ENCODE measurements at places on chromosomes 12 and 14. TPM values are rescaled to one million over a fixed set of nuclear protein-coding genes. Genes with fewer than 3 reads are reported as not detected.
A peak's percentile ranks its signal among the peaks of the same experiment; 100 is the strongest.

- peaks cover 25% of the 10 kb centered on the region for H3K4me1 ChIP-seq
- H3K27ac ChIP-seq, result peak overlapping the region; percentile 49
- no peak overlapping the region for H3K4me3 ChIP-seq
- H3K27me3 ChIP-seq, result no peaks in the 10 kb centered on the region
- no peak for DNase-seq
Measured at GRCh38 chr14:105015242-105015641, 5.6 kb downstream of the CDCA4 start.

DNA sequence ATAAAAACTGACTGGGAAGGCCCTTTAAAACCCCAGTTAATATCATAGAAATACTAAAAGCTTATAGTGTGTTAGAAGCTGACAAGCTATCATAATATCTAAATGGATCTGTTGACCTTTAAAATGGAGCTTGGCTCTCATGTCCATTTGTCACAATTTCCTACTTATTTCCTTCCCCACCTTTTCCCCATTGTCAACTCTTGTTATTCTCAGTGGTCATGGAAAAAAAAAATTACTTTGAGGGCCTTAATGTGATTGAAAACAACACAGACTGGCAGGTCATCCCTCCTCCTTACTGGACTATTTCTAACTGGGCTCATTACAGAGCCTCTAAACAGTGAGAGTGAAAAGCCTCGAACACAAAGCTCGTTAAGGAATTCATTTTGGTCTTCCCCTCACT is 13.7 kb upstream of the WNK1 start:
- H3K27me3 ChIP-seq, result peaks cover 12% of the 10 kb centered on the region
- no peak for DNase-seq
- H3K36me3 ChIP-seq, result no peaks in the 10 kb centered on the region
- H3K4me1 ChIP-seq, result no peaks in the 10 kb centered on the region

DNA sequence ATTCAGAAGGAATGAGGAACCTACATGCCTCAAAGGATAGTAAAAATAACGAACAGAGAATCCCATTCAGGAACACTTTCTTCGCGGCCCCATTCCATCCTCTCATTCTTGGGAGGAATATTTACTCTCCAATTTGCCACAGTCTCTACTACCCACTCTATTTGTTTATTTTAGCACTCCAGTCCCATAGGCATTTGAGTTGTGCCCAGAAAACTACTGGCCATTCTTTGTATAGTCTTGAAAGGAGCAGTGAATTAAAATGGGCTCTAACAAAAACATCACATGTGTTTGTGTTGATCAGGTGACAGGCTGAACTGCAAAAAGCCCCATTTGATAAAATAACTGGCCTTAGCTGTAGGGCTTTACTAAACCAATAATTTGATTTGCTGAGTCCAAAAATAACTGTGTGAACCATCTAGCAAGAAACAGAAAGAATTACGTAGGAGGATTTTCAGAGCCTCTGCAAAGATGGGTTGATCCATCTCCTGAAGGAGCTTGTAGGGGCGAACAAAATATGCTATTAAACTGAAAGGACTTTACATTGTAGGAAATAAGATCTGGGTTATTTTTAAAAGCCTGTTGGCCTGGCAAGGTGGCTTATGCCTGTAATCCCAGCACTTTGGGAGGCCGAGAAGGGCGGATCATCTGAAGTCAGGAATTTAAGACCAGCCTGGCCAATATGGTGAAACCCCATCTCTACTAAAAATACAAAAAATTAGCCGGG is 142.3 kb upstream of the CPNE8 start:
- no peaks in the 10 kb centered on the region for H3K36me3 ChIP-seq
- no peak overlapping the region for H3K4me3 ChIP-seq
- no peaks in the 10 kb centered on the region for H3K27me3 ChIP-seq
- peaks cover 9% of the 10 kb centered on the region for H3K4me1 ChIP-seq
- no peak overlapping the region for H3K27ac ChIP-seq

DNA sequence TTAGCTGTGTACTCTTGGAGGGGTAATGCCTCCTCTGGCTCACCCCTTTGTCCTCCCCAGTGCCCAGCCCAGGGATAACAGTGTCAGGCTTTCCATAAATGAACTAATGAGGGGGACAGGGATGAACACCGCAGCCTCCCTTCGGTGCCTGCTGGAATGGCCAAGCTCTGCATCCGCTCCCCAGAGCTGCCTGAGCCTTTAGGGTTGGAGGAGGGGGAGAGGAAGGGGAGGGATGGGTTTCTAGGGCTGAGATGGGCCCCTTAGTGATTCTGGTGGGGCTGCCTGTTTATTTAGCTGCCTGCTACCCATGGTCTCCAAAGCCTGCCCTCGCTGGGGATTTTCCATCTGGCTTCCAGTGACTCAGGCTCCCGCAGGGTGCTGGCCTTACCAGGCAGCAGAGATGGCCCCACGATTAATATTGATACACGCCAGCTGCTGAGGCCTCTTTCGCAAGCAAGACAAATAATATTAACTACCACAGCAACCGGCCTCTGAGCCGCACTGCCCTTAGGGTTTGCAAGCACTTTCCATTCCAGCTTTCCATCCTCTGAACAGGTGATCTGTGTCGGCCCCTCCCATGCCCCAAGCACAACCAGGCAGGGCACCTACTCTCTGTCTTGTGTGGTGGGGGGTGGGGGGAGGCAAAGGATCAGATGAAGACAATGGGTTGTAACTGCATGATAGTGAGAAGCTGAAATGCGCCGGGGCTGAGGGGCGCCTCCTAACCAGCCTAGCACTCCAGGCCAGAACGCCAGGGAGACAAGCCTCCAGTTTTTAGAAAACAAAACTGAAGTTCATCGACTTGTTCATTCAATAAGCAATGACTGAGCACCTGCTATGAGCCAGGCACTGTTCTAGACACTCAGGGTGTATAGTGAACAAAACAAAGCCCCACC is 56.7 kb downstream of the C14orf132 start:
- H3K36me3 ChIP-seq, result no peaks in the 10 kb centered on the region
- H3K4me1 ChIP-seq, result peaks cover 25% of the 10 kb centered on the region

- H3K27me3 ChIP-seq, result no peaks in the 10 kb centered on the region
- no peak overlapping the region for H3K4me3 ChIP-seq
- H3K36me3 ChIP-seq, result peaks cover 5% of the 10 kb centered on the region
- no peaks in the 10 kb centered on the region for H3K4me1 ChIP-seq
Measured at GRCh38 chr14:83940253-83940652, 1589.7 kb upstream of the FLRT2 start.

GRCh38 chr12:64551676-64552075 is 58.6 kb upstream of the RASSF3 start:
- no peak overlapping the region for H3K4me3 ChIP-seq
- no peak overlapping the region for H3K27ac ChIP-seq
- peaks cover 7% of the 10 kb centered on the region for H3K4me1 ChIP-seq
- no peaks in the 10 kb centered on the region for H3K27me3 ChIP-seq
- no peak for DNase-seq
- no peaks in the 10 kb centered on the region for H3K36me3 ChIP-seq

DNA sequence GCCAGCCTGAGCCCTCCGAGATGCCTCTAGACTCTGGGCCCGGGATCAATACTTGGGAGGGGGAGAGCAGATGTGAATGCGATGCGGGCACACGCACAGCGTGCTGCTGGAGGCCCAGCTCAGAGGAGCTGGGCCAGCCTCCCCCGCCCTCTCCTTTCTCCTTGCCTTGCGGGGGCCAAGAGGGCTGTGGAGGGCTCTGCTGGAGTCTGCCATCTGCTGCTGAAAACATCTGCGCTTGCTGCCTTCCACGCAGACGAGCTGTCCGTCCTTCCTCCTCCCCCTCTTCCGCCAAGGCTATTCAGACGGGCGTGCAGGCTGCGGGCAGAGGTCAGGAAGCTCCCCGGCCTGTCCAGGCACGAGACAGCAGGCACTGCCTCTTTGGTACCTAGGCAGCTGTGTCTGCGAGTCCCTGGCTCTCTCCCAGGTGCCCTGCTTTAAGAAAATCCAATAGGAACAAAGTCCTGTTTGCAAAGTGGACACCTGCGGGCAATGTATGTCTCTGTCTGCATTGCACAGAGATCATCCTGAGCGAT is 75.2 kb downstream of the SPRING1 start:
- H3K27me3 ChIP-seq, result peaks cover 12% of the 10 kb centered on the region
- H3K36me3 ChIP-seq, result no peaks in the 10 kb centered on the region
- DNase-seq, result peak; percentile 43
- peak overlapping the region; percentile 58 for H3K4me3 ChIP-seq

DNA sequence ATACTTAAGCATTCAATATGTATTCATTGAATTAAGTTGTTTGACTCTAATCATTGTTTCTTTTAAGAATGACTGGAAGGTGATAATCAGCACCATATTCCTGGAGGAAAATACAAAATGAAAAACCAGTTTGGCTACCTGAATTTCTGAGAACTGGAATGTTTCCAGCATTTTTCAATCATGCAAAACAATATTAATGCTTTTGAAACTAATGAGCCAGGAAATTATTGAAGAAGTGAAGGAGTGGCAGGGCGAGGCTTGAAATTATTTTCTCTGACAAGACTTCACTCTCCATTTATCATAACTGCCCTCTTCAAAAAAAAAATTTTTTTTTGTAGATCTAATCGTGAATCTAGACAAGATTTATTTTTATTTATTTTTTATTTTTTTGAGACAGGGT is 19.0 kb downstream of the TMEM19 start:
- no peaks in the 10 kb centered on the region for H3K27me3 ChIP-seq
- DNase-seq, result no peak
- no peak overlapping the region for H3K4me3 ChIP-seq
- H3K4me1 ChIP-seq, result no peaks in the 10 kb centered on the region
- no peak overlapping the region for H3K27ac ChIP-seq

The NPAS3 gene
- total RNA-seq, result 5.2 TPM

The GALNT6 gene
- total RNA-seq, result 3.7 TPM

The METTL3 gene
- total RNA-seq, result 82.6 TPM

The MON2 gene
- 50.2 TPM for total RNA-seq

The VRTN gene
- total RNA-seq, result 1.5 TPM

The TPH2 gene
- not detected for total RNA-seq

All from progenitor cell of endocrine pancreas (in vitro differentiated cells).